Type B pancreatic cell (in vitro differentiated cells): ENCODE measurements at places on chromosomes 16 and 17.

DNA sequence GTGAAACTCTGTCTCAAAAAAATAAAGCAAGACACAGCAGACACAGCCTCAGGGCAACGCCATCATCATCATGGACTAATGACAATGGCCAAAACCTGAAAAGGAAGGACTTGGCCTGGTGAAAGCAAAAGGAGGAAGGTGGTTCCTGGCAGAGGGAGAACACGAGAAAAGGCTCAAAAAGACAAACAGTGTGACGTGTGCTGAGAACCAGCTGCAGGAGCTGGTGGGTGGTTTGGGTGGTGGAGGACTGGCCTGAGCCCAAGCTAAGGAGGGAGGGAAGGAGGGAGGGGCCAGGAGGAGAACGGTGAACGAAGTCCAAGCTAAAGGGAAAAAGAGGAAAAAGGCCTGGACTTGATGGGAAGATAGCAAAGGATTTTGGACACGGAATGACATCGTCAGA is 85.1 kb downstream of the SLC39A11 start:
- H3K27me3 ChIP-seq: no peaks in the 10 kb centered on the region
- H3K36me3 ChIP-seq: no peaks in the 10 kb centered on the region
- no peak overlapping the region for H3K4me3 ChIP-seq
- no peak for DNase-seq

DNA sequence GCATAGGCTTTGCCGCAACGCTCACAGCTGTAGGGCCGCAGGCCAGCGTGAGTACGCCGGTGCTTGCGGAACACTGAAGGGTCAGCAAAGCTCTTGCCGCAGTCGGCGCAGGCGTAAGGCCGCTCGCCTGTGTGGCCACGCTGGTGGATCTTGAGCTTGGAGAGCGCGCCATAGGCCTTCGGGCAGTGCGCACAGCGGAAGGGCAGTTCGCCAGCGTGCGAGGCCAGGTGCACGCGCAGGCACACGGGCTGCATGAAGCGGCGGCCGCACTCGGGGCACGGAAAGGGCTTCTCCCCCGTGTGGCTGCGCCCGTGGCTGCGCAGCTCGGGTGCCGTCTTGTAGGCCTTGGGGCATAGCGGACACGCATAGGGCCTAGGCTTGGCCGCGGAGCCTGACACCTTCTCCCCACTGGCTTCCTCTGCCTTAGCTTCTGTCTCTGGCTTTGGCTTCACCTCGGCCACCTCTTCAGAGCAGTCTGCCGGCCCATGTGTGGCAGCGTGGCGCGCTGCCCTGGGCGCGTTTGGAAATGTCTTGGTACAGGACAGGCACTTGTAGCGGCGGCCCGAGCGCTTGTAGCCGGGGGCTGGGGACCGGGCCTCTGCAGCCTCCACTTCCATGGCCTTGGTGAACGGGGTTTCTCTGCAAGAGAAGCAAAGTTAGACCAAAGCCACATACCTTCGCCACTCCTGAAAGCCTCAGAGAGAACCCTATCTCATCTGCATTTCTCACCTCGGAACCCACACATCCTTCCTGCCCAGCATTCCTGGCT is 10.0 kb downstream of the ZNF668 start:
- H3K36me3 ChIP-seq: peaks cover 10% of the 10 kb centered on the region
- no peaks in the 10 kb centered on the region for H3K27me3 ChIP-seq

GRCh38 chr16:17802571-17802970 is 331.8 kb upstream of the XYLT1 start:
- H3K36me3 ChIP-seq: no peaks in the 10 kb centered on the region
- peaks cover 31% of the 10 kb centered on the region for H3K4me1 ChIP-seq
- H3K27me3 ChIP-seq: no peaks in the 10 kb centered on the region

GRCh38 chr17:70242781-70243437 is 73.6 kb downstream of the KCNJ2 start:
- no peak for DNase-seq
- peaks cover 21% of the 10 kb centered on the region for H3K4me1 ChIP-seq
- H3K27me3 ChIP-seq: no peaks in the 10 kb centered on the region
- no peak overlapping the region for H3K4me3 ChIP-seq
- no peaks in the 10 kb centered on the region for H3K36me3 ChIP-seq

DNA sequence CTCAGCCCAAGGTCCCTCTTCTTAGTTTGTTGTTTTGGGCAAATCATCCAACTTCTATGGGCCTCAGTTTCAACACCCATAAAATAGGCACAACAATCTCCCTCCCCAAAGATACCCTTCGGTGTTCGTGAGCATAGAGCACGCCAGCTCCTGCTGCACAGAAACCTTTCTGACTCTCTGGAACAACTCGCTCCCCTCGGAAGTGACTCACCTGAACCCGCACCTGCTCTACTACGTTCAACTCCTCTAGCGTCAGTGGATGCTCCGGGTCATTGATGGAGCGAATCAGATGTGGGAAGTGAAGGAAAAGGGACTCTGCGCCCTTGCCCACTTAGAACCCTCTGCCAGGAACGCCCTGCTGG is 445 bp downstream of the CIAO2B start:
- H3K27me3 ChIP-seq: no peaks in the 10 kb centered on the region
- no peak for DNase-seq
- peak overlapping the region; percentile 91 for H3K27ac ChIP-seq
- H3K36me3 ChIP-seq: peaks cover 8% of the 10 kb centered on the region
- H3K4me3 ChIP-seq: peak overlapping the region; percentile 97
- peaks cover 30% of the 10 kb centered on the region for H3K4me1 ChIP-seq

DNA sequence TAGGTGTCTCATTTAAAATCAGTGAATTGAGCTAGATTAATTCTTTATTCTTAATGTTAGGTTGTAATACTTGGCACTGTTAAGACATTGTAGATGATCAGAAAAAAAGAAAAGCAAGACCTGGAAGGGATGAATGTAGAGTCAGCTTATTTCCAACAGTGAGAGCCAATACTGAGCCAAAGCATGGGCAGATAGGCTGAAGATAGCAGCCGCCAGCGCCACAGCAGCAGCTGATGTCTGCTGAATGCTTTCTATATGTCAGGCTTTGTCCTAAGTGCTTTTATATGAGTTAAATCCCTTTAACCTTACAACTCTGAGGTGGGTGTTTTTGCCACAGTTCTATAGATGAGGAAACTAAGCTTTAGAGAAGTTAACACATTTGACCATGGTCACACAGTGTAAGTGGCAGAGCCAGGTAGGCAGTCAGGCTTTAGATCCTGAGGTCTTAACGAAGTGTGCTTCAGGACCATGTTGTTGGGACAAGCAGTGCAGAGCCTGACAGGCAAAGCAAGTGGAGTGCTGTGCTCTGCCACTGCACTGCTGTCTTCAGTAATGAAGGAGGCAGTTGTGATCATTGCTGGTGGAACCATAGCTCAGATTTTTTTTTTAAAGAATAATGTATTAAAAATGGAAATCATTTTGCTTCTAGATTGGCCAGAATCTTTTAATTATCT is 25.9 kb downstream of the TNRC6A start:
- no peaks in the 10 kb centered on the region for H3K27me3 ChIP-seq
- no peak overlapping the region for H3K27ac ChIP-seq
- H3K4me1 ChIP-seq: peaks cover 17% of the 10 kb centered on the region
- no peak overlapping the region for H3K4me3 ChIP-seq
- DNase-seq: no peak

DNA sequence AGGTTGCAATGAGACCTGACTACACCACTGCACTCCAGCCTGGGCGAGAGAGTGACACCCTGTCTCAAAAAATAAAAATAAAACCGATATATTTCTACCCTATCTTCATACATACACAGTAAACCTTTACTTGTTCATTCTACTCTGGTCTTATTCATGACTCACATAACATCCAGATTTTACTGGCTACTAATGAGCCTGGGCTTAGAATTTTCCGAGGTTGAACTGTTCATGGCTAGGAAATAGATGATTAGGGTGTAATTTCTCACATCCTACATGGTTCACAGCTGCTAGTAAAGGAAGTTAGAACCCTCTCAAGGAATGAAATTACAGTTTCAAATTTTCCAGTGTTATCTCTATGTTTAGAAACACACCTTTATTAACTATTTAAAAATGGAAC is 14.7 kb downstream of the GSPT1 start:
- DNase-seq: no peak
- peaks cover 4% of the 10 kb centered on the region for H3K36me3 ChIP-seq
- H3K4me3 ChIP-seq: no peak overlapping the region
- H3K4me1 ChIP-seq: no peaks in the 10 kb centered on the region
- H3K27me3 ChIP-seq: no peaks in the 10 kb centered on the region

GRCh38 chr16:54633943-54634362 is 296.7 kb upstream of the IRX5 start:
- H3K4me3 ChIP-seq: no peak overlapping the region
- H3K4me1 ChIP-seq: peaks cover 28% of the 10 kb centered on the region
- no peaks in the 10 kb centered on the region for H3K36me3 ChIP-seq
- H3K27ac ChIP-seq: no peak overlapping the region
- no peak for DNase-seq
- peaks cover 57% of the 10 kb centered on the region for H3K27me3 ChIP-seq

- H3K36me3 ChIP-seq: no peaks in the 10 kb centered on the region
- H3K27ac ChIP-seq: no peak overlapping the region
- no peak overlapping the region for H3K4me3 ChIP-seq
- peak; percentile 58 for DNase-seq
- no peaks in the 10 kb centered on the region for H3K4me1 ChIP-seq
- H3K27me3 ChIP-seq: no peaks in the 10 kb centered on the region
Observed at GRCh38 chr17:16915752-16916556, 56.0 kb downstream of the TNFRSF13B start.

DNA sequence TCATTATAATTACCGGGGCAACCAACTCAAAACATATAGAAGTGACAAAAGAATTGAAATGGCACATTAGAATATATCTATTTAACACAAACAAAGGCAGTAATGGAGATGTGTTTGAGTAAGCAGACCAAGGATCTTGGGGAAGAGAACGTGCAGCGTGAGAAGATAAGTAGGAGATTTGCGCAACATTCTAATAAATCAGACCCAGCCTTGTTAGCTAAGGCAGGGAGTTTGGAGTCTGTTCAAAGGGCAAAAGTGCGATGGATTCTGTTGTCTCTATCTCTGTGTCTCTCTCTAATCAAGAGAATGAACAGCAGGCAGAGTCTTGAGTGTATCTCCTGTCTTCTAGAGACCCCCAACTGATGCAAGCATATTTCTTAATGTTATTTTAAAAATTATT is 55.0 kb upstream of the FA2H start:
- no peak for DNase-seq
- H3K27me3 ChIP-seq: no peaks in the 10 kb centered on the region
- no peak overlapping the region for H3K27ac ChIP-seq
- H3K4me1 ChIP-seq: peaks cover 12% of the 10 kb centered on the region
- H3K36me3 ChIP-seq: no peaks in the 10 kb centered on the region
- no peak overlapping the region for H3K4me3 ChIP-seq

DNA sequence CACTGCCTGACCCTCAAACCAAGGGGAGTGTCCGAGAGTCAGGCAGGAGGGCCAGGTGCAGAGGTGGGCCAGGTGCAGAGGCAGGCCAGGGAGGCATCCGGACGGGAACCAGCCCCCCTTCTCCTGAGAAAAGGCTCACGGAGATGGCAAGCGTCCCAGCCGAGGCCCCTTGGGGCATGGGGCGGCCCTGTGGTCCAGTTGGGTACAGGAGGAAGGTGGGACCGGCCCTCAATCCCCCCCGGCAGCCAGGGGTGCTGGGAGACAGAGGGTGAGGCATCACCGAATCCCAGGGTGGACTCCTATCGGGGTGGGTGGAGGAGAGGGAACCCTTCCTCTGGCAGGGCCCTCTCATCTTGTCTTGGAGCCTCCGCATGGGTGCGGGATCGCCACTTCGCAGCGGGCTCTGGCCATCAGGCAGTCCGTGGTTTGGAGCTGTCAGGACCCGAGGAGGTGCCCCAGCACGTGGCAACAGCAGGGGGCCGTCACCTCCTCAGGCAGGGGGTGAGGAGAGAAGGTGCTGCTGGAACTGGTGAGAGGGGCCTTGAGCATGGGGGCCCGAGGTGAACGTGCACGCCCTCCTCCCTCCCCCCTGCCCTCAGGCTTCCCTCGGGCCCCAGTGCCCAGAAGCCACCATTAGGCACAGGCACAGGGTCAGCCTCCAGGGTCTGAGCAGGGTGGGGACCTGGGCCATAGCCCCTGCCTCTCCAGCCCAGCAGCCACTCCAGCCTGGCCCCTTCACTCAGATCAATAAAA is 38.7 kb upstream of the SLC38A10 start:
- H3K36me3 ChIP-seq: no peaks in the 10 kb centered on the region
- H3K27ac ChIP-seq: no peak overlapping the region
- no peaks in the 10 kb centered on the region for H3K27me3 ChIP-seq
- peaks cover 42% of the 10 kb centered on the region for H3K4me1 ChIP-seq

- H3K36me3 ChIP-seq: peaks cover 12% of the 10 kb centered on the region
- H3K4me3 ChIP-seq: no peak overlapping the region
- H3K27ac ChIP-seq: no peak overlapping the region
Observed at GRCh38 chr16:75043175-75043895, 44.5 kb downstream of the ZNRF1 start.

- no peak overlapping the region for H3K4me3 ChIP-seq
Observed at GRCh38 chr16:19588661-19589060, 33.2 kb downstream of the VPS35L start.

DNA sequence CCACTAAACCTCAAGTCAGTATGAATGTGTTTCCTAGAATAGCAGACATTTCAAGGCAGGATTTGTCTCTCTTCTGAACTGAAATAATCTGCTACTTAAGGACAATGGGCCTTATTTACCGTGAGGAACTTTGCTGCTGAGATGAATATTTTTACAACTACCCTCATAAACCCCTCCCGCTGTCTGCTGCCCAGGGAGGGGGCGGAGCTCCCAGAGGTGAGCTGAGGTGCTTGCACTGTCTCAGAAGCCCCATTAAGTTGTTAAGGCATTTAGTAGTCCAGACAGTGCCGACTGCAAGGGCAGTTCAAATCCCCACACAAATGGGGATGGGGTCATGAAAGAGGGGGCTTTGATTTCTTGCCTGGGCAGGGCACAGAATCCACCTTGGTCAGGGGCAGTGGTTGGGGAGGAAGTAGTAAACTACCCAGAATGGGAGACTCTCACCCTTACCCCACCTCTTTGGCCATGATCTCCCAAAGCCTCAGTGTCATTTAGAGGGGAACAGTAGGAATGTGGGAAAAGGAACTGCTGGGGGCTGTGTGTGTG is 19.2 kb downstream of the HNF1B start:
- H3K27me3 ChIP-seq: no peaks in the 10 kb centered on the region
- H3K27ac ChIP-seq: peak overlapping the region; percentile 42
- H3K36me3 ChIP-seq: no peaks in the 10 kb centered on the region
- no peak for DNase-seq

- peaks cover 23% of the 10 kb centered on the region for H3K4me1 ChIP-seq
- no peak for DNase-seq
- peaks cover 9% of the 10 kb centered on the region for H3K36me3 ChIP-seq
- peak overlapping the region; percentile 95 for H3K4me3 ChIP-seq
- peak overlapping the region; percentile 87 for H3K27ac ChIP-seq
Observed at GRCh38 chr16:53055541-53056391, 975 bp downstream of the CHD9 start.

GRCh38 chr16:49665482-49666230 is 190.3 kb downstream of the ZNF423 start:
- no peaks in the 10 kb centered on the region for H3K27me3 ChIP-seq
- H3K27ac ChIP-seq: peak overlapping the region; percentile 72
- H3K4me3 ChIP-seq: no peak overlapping the region
